ENCODE measurements at places on chromosomes 4 and X.
A peak's percentile ranks its signal among the peaks of the same experiment; 100 is the strongest.

DNA sequence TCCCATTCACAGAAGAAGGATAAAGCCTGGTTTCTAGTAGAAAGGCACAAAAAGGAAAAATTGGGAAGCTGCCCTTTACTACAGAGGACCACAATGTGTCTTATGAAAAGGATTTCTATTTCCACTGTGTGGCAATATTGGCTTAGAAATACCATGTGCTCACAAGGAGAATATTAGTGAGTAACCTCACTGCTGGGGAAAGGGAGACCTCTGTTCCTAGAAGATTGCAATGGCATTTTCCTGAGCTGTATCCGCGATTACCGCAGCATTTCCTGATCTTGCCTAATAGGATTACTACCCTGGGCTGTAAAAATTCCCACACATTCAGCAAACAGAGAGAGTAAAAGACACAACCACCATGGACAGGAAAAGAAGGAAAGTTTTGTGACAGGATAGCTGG lies 308.8 kb upstream of the TECRL start:
- DNase-seq = peak; percentile 4

DNA sequence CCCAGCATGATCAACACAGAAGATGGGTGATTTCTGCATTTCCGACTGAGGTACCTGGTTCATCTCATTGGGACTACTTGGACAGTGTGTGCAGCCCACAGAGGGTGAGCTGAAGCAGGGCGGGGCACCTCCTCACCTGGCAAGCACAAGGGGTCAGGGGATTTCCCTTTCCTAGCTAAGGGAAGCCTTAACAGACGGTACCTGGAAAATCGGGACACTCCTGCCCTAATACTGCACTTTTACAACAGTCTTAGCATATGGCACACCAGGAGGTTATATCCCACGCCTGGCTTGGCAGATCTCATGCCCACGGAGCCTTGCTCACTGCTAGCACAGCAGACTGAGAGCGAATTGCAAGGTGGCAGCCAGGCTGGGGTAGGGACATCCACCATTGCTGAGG lies 92.9 kb upstream of the GRID2 start:
- DNase-seq = no peak

DNA sequence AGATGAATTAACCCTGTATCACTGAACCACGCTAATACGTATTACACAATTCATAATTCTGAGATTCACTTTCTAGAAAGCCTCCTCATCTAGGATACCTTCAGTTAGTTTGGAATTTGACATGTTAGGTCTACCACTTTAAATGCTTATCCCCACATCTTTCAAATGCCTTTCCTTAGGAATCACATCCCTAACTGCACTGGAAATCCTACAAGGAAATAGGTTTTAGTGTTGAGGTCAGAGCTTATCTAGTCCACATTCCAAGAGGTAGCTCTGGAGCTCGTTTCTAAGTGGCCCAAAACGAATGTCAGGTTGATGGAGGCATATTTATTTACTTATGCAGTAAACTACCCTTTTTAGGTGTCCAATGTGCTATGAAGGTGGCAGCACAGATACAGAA lies 18.0 kb downstream of the PDHA1 start:
- no peak for DNase-seq

GRCh38 chrX:22184096-22184495 lies 88.6 kb upstream of the CBLL2 start:
- no peak for DNase-seq

- DNase-seq = peak; percentile 28
Measured at GRCh38 chr4:31146366-31146765, 426.2 kb downstream of the PCDH7 start.

DNA sequence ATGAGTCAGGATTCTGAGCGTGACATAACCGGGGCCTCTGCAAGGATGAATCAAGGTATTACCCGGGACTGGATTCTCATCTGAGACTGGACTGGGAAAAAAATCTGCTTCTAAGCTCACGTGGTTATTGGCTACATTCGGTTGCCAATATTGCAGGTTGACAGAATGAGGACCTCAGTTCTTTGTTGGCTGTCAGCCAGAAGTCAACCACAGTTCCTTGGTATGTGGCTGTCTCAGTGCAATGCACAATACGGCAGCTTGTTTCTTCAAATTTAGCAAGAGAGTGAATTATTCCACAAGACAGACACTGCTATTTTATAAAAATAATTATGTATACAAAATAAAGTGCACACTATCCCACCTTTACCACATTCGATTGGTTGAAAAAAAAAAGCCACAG lies 424.2 kb downstream of the KLHL4 start:
- peak; percentile 0 for DNase-seq

- DNase-seq = no peak
Measured at GRCh38 chr4:128722911-128723310, 86.6 kb upstream of the JADE1 start.

DNA sequence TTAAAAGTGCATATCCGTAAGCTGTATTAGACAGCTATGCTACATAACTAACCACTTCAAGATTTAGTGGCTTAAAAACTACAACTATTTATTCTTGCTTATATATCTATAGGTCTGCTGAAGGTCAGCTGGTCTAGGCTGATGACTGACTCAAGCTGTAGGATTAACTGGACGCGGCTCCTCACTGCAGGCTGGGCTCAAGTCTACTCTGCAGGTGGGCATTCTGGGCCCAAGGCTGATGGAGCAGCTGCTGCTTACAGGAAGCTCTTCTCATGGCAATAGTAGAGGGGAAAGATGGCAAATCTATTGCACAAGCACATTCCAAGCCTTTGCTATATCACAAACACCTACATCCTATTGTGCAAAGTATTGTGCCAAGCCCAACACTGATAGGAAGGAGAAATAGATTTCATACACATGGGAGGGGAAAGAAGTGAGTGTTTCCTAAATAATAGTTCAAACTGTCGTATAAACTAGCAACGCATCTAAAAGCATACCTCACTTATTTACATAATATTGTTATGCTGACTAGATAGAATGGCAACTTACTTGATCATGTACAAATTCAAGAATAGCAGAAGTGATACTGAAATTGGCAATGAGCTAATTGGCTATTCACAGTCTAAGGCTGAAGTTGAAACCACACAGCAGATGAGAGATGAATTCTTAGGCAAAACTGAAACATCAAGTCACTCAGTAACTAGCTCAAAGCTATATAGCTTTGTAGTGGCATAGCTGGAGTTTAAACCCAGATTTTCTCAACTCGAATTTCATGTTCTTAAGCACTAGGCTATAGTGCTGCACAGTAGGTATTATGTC lies 263.8 kb downstream of the NKX6-1 start:
- DNase-seq = no peak

- no peak for DNase-seq
Measured at GRCh38 chrX:11398785-11399184, 105.6 kb downstream of the AMELX start.

- no peak for DNase-seq
Measured at GRCh38 chrX:107985033-107985432, 2.9 kb upstream of the TEX13B start.

DNA sequence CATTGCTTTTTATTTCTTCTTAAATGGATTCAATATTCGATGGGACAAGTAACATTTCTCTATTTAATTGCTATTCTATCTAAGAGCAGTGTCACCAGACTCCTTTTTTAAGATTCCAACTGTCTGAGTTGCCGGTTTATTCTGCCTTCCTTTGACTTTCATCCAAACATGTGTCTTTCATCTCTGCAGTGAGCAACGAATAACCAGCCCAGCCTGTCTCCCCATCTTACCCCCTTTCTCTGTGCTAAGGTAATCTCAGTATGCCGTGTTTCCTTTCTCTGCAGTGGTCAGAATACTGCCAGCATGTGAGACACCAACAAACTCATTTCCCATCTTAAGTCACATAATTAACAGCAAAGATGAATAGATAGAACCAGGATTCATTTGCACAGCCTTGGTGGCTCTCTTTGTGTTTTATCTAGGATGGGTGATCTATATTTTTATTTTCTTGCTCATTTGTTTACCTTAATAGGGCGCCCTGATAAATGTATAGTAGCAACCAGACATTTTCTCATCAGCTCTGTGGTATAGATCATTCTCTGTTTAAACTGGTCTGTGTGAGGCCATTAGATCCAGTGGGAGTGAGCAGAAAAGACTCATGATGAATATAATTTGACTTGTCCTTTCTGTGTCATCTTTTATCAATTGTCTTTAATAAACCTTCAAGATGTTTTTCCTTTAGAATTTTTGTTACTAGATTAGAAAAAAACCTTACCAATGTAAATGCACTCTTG lies 394.8 kb upstream of the IGFBP7 start:
- DNase-seq = no peak

- no peak for DNase-seq
Measured at GRCh38 chr4:76238236-76238635, 13.3 kb upstream of the FAM47E start.

GRCh38 chr4:133186210-133186609 lies 37.1 kb downstream of the PCDH10 start:
- no peak for DNase-seq

DNA sequence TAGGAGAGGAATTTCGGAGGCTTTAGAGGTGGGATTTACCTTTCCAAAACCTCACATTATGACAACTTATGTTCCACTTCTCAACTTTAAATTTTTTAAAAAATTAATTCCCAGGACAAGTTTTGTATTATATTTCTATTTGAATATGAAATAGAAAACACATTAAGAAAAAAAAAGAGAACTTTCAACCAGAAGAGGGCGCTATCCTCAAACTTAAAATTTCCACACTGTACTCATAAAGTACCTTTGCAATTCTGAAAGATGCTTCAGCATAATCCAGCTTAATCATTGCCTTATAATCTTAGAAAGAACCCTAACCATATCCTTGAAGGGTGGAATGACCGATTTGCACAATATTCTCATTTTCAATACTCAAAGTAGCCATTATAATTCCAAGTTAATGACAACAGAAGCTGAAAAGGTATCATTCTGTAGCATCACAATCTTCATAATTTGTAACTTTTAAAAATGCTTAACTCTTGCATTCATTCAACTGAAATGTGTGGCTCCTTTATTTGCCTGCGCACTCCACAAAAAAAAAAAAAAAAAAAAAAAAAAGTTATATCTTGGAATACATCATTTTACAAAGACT lies 158.0 kb downstream of the KCNIP4 start:
- peak; percentile 50 for DNase-seq

DNA sequence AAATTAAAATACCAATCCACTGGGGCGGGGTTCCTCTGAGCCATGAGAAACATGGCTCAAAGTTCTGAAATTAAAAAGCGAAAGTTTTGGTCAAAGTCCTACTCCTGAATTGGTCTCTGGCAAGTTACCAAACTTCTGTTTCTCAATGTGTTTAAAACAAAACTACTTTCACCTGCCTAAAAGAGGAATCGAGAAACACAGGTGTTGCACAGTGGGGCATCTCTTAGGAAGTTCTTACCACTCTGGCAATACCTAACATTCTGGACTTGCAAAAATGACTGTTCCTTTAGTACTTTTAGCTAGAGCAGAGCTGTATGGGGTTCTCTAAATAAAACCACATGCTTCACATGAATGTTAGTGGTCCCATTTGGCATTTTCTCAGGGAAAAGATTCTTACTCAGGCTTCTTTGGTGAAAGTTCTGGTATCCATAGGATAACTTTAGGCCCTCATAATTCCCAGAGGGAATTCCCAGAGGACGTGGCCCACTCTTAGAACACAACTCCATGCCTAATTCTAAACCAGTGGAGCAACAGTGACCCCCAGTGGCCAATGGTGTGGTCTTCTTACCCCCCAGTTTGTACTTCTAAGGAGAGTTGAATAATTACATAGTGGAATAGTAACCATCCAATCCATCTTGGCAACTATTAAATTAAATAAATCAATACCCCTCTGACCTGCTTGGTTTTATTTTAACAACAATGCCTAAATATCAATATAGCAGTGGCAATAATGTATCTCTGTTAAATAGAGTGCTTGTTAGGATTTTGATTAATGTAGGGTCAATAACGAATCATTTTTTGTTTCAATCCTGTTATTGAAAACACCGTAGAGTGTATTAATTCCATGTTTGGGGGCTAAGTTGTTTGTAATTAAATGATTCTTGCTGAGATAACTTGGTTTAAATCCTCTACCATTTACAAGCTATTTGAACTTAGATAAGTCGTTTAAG lies 21.9 kb downstream of the BMP3 start:
- DNase-seq = peak; percentile 62

- DNase-seq = no peak
Measured at GRCh38 chr4:153348006-153348405, 3.5 kb downstream of the MND1 start.

- peak; percentile 54 for DNase-seq
Measured at GRCh38 chr4:145216535-145216934, 36.1 kb upstream of the OTUD4 start.

DNA sequence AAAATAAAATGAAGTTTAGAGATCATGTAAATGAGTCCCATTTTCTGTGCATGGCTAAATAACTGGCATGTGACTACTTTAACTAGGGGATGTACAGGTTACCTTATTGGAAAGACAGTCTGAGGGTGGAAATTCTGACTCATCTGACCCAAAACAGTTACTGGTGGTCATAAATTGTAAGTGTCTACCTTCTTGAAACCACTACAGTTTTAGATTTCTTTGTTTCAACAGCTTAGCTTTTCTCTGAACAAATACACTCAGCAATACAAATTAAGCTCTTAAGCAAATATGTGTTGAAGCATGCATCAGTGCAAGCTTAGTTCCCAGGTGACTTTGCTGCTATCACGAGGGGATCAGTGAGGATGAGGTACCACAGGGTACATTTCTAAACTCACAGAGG lies 60.7 kb upstream of the PGM2 start:
- DNase-seq = no peak

DNA sequence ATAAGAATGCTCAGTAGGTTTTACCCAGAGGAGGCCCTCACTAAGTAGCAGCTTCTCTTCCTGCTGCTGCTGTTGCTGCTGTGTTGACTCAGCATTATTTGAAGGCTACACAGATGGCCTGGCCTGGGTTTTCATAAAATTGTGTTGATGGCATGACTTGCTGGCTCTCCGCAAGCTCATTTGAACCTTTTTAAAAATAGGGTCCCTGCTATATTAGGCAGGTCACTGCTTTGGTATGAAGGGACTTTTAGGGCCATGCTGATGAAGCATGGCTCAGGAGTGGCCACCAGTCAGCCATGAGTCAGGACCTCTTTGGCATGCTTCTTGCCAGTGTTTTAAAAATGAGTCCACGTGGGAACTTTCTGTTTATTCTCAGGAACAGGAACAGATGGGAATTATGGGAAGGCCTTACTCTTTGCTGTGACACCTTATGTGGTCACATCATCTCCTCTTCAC lies 128.7 kb downstream of the MID1IP1 start:
- peak; percentile 60 for DNase-seq

- no peak for DNase-seq
Measured at GRCh38 chr4:64341711-64342110, 67.5 kb downstream of the TECRL start.

GRCh38 chr4:62263454-62263853 lies 1063.3 kb downstream of the ADGRL3 start:
- DNase-seq = no peak

GRCh38 chr4:138702190-138702824 lies 313.3 kb upstream of the NOCT start:
- no peak for DNase-seq

- DNase-seq = no peak
Measured at GRCh38 chrX:123190096-123190495, 6.0 kb downstream of the GRIA3 start.

GRCh38 chr4:184355111-184355604 lies 119.2 kb downstream of the IRF2 start:
- DNase-seq = peak; percentile 71

All from epithelial cell of esophagus (primary cell).